B cell (primary cell): ENCODE measurements at places on chromosomes 1 and 21. TPM values are rescaled to one million over a fixed set of nuclear protein-coding genes. Genes with fewer than 3 reads are reported as not detected.

TNFRSF14 gene
- total RNA-seq: 239 and 243 TPM in 2 replicates

DNA sequence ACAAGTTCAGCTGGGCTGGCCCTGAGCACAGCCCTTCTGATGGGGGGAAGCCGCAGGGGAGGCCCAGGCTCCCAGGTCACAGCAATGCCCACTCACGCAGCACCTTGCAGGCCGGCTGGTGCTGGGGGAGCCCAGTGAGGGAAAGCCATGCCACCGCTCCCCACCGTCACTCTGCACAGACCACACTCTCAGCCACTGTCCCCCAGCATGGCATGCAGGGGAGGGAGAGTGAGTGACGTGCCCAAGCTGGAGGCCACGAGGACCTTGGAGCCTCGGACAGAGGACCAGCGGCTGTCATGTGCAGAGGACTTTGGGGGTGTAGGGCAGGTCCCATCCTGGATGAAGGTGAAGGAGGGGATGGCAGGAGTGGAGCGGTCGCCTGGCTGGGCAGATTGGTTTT is 25.1 kb downstream of the SLC45A1 start:
- DNase-seq: no peak

F5 gene
- total RNA-seq: 0.15 and 0.27 TPM in 2 replicates

- DNase-seq: no peak
These were observed 41.6 kb upstream of the SEC16B start for GRCh38 chr1:178011465-178011828.

HIVEP3 gene
- total RNA-seq: 5.1 and 6.3 TPM in 2 replicates

CNR2 gene
- total RNA-seq: 45.6 and 47.4 TPM in 2 replicates

- no peak for DNase-seq
These were observed 118.5 kb downstream of the EIF4G3 start for GRCh38 chr1:21058035-21058793.

ETNK2 gene
- total RNA-seq: 1.5 and 2.8 TPM in 2 replicates

DNA sequence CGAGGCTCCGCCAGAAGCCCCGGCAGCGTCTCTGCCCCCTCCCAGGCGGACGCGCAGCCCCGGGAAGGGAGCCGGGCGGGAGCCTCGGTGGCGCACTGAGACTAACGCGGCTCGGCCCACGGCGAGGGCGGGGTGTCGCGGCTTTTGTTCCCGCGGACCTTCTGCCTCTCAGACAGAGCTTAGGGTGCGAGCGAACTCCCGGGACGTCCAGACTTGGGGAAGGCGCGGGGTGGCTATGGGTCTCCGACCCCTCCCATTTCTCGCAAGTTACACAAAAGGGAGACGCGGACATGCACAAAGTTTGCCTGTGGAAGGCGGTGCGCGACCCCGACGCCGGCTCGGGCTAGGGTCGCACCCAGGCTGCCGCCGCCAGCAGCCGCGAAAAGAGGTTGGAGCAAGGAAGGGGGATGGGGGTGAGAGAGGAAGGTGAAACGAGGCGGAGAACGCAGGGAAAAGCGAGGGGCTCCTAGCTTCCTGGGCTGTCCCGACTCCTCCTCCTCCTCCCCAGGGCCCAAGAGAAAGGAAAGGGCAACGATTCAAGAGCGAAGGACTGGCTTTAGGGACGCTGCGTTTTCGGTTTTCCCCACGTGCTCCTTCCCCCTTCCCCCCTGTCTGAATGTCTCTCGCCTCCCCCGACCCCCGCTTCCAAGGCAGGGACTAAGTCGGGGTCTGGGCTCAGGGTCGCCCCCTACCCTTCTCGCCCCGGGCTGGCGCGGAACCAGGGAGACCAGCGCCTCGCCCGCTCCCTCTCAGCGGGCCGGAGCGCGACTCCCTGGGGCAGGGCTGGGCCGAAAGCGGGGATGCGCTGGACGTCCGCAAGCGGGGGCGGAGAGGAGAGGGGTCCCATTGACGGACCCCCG is 729 bp downstream of the APP start:
- peak; percentile 66 for DNase-seq

- no peak for DNase-seq
These were observed 1630.4 kb upstream of the B3GALT2 start for GRCh38 chr1:194816859-194817258.

GRCh38 chr1:8448911-8449661 is 131.2 kb downstream of the SLC45A1 start:
- DNase-seq: no peak

- DNase-seq: no peak
These were observed 2.0 kb downstream of the PBX1 start for GRCh38 chr1:164561007-164561406.

- DNase-seq: no peak
These were observed at the start of gene AGBL4 for GRCh38 chr1:50023292-50024159. Gene AGBL4 (minus strand): TSS chr1:50023954.

- DNase-seq: no peak
These were observed 28.5 kb upstream of the EPS8L3 start for GRCh38 chr1:109792056-109792831.

TMEM61 gene
- not detected in 2 replicates for total RNA-seq

DNA sequence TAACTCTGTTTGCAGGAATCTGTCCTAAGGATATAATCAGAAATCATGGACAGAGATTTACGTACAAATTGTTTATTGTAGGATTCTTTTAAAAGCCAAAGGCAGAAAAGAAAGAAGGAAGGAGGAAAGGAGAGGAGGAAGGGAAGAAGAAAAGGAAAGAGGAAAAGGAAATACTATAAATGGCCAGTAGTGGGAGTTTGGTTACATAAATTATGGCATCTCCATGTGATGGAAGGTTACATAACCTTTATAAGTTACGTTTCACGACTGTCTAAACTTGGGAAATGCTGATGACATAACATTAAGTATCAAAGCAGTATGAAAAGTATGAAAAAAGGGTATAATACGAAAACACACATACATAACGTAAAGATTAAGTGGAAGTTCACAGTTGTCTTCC is 39.0 kb downstream of the SMYD2 start:
- no peak for DNase-seq

DNA sequence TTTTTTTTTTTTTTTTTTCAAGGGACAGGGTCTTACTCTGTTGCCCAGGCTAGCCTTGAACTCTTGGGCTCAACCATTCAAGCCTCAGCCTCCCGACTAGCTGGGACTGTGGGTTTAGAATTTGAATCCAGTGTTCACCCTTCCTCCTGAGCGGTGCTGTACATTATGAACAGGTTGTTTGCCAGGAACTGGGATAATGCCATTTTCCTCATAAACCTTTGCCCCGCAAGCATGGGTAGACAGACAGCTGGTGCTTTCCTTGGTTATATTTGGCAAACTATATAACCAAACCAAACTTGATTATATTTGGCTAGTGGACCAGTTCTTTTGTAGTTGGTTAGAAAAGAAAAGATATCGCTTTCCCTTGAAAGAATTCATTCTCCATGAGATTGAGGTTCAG is 54.9 kb downstream of the GALNT2 start:
- DNase-seq: no peak

GRCh38 chr1:41360074-41360785 is 1.0 kb upstream of the FOXO6 start:
- peak; percentile 36 for DNase-seq

DNA sequence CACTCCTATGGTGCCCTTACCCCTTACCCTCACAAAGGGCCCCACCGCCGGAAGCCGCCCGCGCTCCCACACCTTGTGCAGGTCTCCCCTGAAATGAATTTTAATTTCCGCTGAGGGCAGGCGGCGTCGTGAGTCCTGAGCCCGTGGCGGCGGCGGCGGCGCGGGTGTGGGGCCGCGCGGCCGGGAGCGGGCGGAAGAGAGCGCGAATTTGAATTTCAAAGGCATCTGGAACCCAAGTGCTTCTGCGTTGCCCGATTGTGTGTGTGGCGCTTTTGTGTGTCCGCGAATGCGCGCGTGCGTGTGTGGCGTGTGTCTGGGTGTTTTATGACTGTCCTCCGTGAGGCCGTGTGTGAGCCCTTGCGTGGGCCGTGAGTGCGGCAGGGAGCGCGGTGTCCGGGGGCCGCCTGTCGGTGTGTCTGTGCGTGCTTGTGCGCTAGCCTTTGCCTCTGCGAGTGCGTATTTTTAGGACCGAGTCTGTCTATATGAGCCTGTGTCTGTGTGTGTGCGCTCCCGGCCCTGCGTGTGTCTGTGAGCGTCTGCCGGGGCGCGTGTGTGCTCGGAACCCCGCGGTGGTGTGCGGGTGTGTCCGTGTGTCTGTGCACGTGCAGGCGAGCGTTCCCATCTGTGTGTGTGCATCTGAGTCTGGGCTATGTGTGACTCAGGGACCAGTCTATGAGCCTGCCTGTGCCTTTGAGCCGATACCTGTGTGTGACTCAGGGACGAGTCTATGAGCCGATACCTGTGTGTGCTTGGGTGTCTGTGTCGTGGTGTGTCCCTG is 7.9 kb upstream of the ADGRB2 start:
- DNase-seq: peak; percentile 61

DNA sequence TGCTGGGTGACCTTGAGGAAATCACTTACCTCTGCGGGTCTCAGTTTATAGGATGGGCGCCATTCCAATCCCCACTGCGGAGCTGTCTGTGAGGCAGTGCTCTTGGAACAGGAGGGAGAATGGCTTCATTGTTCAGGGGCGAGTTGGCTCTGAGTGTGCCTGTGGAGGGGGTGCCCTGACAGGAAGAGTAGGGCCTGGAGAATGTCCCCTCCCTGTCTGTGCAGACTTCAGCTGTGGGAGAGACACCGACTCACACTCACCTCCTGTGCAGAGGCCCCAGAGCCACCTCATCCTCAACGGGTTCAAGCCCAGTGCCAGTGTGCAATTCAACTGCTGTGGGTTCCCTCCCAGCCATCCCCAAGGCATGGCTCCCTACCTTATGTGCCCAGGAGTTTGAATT is 17.1 kb downstream of the ADORA1 start:
- no peak for DNase-seq

GRCh38 chr1:56808410-56808809 is 10.8 kb downstream of the FYB2 start:
- DNase-seq: no peak

- no peak for DNase-seq
These were observed 166.7 kb downstream of the MIS18A start for GRCh38 chr21:32112195-32112594.

- DNase-seq: no peak
These were observed 25.4 kb downstream of the UROD start for GRCh38 chr1:45037456-45037855.

- DNase-seq: no peak
These were observed 28.8 kb downstream of the SAMD13 start for GRCh38 chr1:84330125-84330984.

DNA sequence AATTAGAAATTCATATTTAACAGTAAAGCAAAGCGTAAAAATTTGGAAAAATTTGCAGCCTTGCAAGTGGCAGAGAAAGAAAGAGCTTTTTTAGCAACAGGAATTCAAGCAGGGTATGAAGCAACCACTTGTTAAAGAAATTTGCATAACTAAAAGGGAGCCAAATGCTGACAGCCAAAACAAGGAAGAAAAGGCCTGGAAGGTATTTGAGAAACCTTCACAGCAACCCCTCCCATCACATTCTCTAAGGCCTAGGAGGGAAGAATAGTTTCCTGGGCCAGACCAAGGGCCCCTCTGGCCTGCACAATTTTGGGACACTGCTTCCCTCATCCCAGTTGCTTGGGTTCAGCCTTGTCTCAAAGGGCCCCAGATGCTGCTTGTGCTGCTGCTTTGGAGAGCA is 672.4 kb upstream of the TMPRSS15 start:
- DNase-seq: no peak

- DNase-seq: peak; percentile 46
These were observed 11.5 kb upstream of the COL16A1 start for GRCh38 chr1:31715087-31715872.

DNA sequence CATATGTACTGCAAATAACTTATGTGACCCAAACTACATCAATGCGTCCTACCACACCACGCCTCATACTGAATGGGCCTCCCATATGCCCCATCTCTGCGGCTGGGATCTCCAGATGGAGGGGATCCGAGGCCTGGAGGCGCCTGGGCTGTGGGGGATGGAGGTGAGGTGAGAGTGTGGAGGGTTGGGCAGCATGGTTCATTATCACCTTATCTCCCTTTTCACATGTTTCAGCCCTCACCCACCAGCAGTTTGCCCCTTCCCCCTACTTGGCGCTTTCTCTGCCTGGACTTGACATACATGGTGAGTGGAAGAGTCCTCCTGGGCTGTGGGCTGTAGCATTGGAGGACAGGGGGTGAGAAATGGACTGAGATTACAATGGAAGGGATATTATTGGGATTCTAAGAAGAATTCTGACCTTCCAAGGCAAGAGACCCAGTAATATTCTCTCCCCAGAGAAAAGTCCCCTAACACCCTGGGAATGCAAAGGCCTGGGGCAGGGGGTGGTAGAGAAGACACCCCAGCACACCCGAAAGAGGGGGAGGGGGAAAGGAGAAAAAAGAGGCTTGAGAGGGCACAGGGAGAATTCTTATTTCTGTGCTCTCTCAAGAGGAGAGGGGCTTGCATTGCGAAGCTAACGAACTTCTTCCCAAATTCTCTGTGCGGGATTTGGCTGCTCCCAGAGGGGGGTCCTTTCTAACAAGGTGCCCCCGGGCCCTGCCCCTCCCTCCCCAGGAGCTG is 61.4 kb downstream of the MEF2D start:
- DNase-seq: no peak

DNA sequence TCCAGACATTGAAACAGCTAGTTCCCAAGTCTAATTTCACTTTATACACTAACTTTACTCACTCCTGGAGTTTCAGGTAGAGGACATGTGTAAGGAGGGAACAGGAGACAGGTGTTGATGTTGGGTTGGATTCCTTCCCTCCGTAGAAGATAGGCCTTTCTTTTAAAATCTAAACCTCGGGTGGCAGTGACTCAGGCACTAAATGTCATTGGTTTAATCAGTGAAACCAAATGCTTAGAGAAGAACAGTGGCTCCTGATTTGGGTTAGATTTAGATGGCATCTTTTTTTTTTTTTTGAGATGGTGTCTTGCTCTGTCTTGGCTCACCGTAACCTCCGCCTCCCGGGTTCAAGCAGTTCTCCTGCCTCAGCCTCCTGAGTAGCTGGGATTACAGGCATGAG is 7.2 kb downstream of the CAP1 start:
- no peak for DNase-seq

DNA sequence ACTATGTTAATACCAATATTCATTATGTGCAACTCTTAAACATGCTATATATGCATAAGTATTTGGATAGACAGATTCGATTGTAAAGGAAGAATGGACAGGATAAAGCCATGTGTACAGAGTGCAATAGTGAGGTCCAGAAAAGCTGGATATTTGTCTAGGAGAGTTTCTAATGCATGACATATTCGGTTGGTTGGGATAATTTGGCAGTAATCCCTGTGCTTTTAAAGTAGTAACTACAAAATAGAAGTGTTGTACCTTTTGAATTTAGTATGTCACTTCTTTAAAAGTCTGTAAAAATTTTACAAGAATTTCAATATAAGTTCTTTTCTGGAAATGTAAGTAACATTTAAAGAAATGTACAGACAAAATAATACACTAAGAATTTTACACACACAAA is 774.5 kb downstream of the USP25 start:
- DNase-seq: no peak

- DNase-seq: no peak
These were observed 703 bp downstream of the PUM1 start for GRCh38 chr1:31064718-31065309.

GRCh38 chr1:36766481-36766880 is 267.8 kb downstream of the GRIK3 start:
- no peak for DNase-seq

GRCh38 chr1:13779930-13780329 is 79.9 kb downstream of the PRDM2 start:
- no peak for DNase-seq

ZNF669 gene
- total RNA-seq: 20.8 and 21.3 TPM in 2 replicates

- no peak for DNase-seq
These were observed 15.3 kb downstream of the AKR7A3 start for GRCh38 chr1:19273106-19273843.
